Activated T-cell treated with anti-CD3 and anti-CD28 coated beads for 1 hour (primary cell): ENCODE measurements at places on chromosomes 1 and 21.

DNA sequence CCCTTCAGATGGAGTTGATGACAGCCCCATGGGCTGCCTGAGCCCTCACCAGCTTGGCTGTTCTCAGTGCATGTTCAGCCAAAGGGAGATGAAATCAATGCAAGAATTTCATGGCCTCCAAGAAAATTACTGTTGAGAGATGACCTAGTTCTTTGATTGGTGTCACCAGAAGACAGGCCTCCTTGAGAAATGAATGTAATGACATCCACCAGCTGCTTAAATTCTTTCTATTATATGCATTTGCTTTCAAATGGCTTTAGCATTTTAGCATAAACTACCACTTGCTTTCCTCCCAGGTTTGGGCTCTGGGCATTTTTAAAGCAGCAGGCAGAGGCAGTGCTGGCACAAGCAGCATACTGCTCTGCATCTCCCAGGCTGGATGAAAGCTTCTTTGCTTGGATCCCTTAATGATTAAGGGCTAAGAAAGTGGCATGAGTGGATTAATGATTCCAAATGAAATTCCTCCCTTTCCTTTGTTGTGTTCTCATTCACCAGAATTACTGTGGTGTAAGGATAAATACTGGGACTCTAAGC, 278.4 kb downstream of the ZNF326 start:
- no peak for DNase-seq

- DNase-seq, result no peak
These were observed 75.0 kb upstream of the COX20 start for GRCh38 chr1:244760471-244760870.

GRCh38 chr1:199574950-199575349, 452.6 kb upstream of the NR5A2 start:
- no peak for DNase-seq

GRCh38 chr1:219938706-219939105, 10.3 kb upstream of the SLC30A10 start:
- DNase-seq, result no peak

DNA sequence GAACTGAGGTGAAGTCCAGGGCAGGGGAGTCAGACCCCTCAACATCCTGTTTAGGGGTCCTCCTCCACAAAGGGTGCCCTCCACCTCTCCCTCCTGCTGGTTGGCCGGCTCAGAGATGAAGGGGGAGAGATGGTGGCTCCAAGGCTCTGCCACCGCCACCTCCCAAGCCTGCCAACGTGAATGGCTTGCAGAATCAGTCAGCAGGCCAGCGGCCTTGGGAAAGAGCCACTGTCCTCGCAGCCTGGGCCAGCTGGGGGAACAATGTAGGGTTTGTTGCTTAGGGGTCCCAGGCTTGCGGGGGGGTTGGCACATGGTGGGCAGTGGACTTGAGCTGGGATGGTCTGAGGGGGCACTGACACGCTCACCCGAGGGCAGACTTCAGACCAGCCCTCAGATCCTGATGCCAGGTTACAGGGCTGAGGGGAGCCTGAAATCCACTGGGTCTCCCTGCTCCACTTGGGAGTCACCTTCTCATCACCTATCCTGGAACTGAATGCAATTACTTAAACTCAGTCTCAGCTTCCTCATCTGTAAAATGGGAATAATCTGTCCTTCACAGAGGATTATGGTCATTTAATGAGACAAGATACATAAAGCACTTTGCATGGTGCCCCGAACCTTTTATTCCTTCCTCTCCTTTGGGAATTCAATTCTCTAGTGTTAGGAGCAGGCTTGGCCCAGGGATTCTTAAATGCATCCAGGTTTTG, 8.3 kb downstream of the GPR37L1 start:
- no peak for DNase-seq

- DNase-seq, result no peak
These were observed 76.9 kb upstream of the KAZN start for GRCh38 chr1:14521622-14522021.
